ENCODE measurements at places on chromosomes 7 and 10.

DNA sequence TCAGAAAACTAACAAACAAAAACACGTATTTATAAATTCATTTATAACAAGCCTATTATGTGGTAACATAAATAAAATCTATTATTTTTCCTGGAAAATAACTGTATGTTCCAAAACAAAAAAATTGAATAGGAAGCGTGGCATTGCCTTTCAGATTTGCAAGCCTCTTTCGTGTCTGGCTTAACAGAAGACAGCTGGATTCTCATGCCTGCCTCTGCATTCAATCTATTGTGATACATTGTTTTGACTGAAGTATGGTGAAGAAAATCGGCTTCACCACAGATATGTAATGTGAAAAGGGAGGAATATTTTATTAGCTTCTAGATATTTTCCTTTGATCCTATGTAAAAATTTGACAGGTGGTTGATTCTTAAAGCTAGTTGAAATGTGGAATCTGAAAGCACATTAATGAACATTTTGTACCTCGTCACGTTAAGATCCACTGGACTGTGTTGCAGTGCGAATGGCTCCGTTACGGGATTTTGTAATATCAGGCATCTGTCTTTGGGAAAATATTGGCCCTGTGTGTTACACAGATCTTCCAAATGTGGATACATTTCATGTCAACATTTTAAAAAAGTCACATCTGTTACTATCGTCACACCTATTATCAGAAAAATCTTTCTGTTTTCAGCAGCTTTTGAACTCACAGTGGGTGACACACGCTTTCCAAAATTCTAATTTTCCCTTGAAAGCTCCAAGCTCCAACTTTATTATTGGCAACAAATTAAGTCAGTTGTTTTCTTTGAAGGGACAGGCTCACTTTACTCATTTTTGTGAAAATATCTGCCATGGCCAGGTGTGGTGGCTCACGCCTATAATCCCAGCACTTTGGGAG is 26.2 kb downstream of the PALD1 start:
- no peak for DNase-seq

DNA sequence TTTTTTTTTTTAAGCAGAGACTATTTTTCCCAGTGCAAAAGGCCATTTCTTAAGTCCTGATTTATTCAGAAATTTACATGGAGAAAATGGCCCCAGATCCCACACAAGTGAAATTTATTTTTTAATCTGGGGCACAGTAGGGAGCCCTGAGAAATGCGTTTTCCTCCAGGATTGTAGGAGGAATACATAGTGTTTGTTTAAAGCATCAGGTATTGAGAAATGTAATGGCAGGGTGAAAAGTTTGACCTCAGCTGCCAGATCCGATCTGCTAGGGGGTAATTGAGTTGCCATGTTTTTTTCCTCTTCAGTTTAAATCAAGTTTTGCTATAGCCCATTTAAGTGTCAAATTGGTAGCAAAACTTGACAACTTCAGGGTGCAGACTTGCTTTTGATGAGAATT is 110.0 kb downstream of the LRMDA start:
- no peak for DNase-seq

DNA sequence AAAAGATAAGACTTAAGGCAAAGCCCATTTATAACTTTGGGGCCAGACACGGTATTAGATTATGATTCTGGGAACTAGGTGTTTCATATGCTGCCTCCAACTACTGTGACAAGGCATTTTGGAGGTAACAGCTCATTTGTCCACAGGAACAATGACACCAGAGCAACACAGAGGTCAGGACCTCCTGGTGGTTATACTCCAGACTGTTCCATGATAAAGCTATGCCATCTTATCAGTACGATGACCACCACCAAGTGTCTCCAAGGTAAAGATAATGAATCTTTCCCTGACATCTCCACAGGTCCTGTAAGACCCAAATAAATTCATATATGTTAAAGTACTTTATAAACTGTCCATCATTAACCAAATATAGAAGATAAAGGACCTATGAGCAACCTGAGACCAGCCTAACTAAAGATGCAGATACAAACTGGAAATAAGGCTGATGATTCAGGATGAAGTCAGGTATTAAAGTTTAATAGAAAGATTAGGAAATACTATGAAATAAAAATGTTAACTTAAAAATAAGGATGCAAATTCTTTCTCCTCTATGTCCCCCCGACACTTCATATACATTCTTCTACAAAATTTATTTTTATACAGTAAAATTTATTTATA is 26.2 kb downstream of the CUL2 start:
- DNase-seq, result no peak

- no peak for DNase-seq
Observed at GRCh38 chr7:2072042-2072441, 160.7 kb downstream of the MAD1L1 start.

GRCh38 chr7:124124201-124124600 is 91.3 kb upstream of the TMEM229A start:
- DNase-seq, result no peak

Data from T-helper 1 cell (primary cell).